ENCODE measurements at places on chromosomes 2 and 18.
A peak's percentile ranks its signal among the peaks of the same experiment; 100 is the strongest.

DNA sequence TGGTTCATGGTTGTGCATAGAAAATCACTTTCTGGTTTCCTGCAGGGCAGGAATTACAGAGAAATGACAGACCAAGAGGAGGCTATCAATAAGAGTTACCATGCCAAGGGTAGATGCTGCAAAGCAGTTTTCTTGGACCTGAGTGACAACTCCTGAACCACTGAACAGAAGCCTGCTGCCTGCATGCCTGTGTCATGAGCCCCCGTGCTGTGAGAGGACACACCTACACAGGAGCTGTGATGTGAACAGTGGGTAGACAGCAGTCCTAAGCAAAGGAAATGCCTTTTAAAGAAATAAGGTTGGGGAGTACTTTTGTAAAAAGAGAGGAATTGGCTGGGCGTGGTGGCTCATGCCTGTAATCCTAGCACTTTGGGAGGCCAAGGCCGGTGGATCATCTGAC is 54.2 kb upstream of the CREB1 start:
- DNase-seq, result peak; percentile 29

DNA sequence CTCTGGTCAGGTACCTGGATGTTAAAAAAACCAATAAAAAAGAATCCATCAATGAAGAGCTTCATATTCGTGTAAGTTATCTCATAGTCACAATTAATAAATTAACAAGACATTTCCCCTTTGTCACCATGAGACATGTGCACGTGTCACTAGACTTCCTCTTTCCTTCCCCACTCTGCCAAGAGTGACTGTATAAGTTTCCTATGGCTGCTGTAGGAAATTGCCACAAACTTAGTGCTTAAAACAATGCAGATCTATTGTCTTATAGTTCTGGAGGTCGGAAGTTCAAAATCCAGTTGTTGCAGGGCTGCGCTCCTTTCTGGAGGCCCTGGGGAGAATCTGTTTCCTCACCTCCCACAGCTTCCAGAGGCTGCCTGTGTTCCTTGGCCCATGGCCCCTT is 35.8 kb downstream of the SLC9A4 start:
- no peak for DNase-seq

GRCh38 chr2:131015764-131016163 is 77.5 kb downstream of the FAM168B start:
- no peak for DNase-seq

DNA sequence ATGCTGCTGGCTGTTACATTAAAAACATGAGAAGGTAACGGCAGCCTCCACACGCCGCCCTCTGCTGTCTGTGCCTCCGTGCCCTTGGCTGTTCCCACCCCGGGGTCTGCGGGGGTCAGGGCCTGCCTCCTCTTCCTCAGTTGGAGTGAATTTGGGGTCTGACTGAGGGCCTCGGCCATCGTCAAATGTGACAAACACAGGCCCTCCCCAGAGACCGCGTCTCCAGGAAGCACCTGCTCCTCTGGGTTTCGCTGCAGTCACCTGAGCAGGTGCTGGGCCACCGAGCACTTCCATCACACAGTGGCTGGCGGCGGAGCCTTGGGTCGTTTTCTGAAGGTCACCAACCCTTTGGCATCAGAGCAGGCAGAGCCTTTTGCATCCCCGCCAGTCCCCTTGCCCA is 70.9 kb downstream of the NFATC1 start:
- no peak for DNase-seq

DNA sequence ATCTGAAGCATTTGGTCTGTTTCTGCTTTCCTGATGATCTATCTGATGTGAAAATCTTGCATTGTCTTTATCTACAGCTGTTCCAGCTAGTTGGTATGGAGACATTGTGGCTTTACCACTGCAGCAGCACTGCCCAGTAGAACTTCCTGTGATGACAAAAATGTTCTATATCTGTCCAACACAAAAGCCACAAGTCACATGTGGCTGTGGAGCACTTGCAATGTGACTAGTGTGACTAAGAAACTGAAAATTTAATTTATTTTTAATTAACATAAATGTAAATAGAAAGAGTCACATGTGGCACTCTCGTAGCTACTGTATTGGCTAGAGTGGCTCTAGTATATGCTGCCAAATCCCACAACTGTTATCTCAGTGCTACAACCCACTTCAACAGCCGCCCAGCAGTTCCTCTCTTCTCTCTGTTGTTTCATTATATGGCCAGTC is 425.7 kb downstream of the SETBP1 start:
- DNase-seq, result no peak

GRCh38 chr2:205763708-205764211 is 81.5 kb downstream of the NRP2 start:
- DNase-seq, result no peak

GRCh38 chr18:78548261-78549058 is 431.2 kb upstream of the SALL3 start:
- no peak for DNase-seq

- DNase-seq, result no peak
These were observed 123.1 kb downstream of the LPIN1 start for GRCh38 chr2:11869391-11869991.

- no peak for DNase-seq
These were observed 566.8 kb downstream of the EPHA4 start for GRCh38 chr2:221005338-221005737.

DNA sequence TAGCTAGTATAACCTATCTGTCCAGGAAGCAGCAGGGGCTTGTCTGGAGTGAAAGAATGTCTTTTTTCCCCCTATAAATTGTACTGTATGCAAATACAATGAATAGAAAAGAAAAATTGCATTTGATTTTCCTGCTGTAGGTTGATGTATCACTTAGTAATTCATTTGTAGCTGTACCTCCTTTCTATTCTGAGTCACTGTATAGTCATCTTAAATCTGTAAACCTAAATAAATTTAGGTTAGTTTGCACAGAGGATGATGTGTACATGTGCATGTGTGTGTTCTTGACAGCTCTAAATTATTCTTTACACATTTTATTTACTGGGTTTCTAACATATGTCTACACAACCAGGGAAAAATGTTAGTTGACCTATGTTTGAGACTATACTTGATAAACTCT is 478.7 kb upstream of the CNTNAP5 start:
- DNase-seq, result no peak

DNA sequence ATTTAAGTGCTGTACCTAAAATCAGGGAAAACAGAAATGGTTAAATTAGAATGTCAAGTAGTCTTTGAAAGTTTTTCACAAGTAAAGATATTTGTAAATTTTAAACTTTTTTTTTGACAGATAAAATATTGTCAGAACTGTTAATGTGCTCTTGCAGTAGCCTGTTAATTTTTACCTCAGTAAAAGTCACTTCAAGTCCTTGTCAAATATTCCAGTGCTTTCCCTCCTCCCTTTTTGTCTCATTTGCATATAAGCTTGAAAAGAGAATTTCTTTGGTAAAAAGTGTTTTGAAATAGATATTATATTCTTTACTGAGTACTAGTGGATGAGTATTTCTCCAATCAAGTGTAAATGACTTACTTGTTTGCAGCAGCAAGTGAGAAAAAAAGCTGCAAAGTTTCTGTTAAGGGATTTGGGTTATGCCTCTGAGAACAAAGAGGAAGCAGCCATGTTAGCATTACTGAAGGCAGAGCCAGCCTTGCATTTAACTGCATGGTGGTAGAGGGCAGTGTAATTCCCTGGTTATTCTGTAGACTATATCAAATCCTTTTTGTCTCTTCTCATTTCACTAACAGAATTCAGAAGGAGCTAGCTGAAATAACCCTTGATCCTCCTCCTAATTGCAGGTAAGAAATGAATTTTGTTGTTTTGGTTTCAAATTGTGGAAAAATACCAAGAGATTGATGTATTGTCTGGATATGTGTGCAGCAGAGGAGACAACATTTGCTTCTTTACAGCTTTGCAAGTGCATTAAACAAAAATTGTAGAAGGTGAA is 3.2 kb downstream of the UBE2E3 start:
- peak; percentile 33 for DNase-seq

- no peak for DNase-seq
These were observed 36.8 kb downstream of the MOGAT1 start for GRCh38 chr2:222708274-222708710.

DNA sequence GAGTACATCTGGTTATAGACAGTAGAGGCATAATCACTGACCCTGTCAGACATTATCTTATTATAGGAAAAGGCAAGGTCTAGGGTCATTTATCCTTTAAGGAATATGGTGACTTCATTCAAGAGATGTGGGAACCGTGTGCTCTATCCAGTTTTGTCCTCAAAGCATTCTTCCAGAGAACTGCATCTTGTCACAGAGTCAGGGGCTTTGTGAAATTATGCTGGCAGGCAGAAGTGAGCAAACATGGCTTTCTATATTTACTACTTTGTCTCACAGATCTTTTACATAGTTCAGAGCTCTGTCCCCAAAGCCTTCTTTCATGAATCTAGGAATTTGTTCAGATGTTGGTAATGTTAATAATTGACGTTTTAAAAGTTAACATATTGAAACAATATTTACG is 177.4 kb downstream of the ASXL3 start:
- no peak for DNase-seq

DNA sequence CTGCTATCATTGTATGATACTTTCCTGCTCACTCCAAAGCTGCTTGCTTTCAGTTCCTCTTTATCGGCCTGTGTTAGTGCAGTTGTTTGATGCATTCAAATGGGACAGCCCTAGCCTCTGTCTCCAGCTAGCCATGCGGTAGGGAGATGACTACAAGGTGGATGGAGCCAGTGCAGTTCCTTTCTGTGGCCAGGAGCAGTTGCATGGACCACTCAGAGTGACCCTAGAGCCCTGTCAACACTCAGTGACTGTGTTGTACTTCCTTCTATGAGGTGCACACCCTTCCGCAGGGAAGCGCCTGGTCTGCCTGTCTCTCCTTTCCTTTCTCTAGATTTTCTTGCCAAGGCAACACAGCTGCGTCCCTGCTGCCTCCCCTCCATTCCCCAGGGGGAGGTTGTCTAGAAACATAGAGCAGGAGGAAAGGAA is 33.8 kb downstream of the KCNS3 start:
- DNase-seq, result no peak

GRCh38 chr2:71901466-71901865 is 246.2 kb downstream of the CYP26B1 start:
- no peak for DNase-seq

GRCh38 chr2:120820263-120820952 is 84.7 kb downstream of the GLI2 start:
- no peak for DNase-seq

DNA sequence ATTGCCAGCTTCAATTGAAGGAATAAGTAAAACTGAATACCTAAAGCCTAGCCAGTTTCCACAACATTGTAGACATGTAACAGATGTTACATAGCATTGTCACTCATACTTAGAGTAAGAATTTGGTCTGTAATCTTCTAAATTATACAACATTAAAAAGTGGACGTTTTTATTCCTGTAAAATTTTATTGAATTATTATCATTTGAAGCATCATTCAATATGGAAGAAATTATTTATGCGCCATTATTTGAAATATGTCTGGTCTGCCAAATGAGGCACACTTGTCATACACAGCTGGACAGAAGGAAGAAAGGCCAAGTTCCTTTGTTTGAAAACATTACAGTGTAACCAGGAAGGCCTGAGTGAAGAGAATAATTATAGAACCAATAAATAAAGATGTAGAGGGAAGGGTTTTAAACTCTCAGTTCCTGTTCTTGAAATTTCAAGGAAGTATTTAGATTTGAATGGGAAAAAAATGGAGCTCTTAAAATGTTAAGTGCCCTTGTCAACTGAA is 575.5 kb downstream of the LRRTM4 start:
- no peak for DNase-seq

- no peak for DNase-seq
These were observed 948.5 kb downstream of the SLC4A3 start for GRCh38 chr2:220575963-220576362.

GRCh38 chr2:227772197-227772661 is 26.5 kb downstream of the SCYGR8 start:
- no peak for DNase-seq

DNA sequence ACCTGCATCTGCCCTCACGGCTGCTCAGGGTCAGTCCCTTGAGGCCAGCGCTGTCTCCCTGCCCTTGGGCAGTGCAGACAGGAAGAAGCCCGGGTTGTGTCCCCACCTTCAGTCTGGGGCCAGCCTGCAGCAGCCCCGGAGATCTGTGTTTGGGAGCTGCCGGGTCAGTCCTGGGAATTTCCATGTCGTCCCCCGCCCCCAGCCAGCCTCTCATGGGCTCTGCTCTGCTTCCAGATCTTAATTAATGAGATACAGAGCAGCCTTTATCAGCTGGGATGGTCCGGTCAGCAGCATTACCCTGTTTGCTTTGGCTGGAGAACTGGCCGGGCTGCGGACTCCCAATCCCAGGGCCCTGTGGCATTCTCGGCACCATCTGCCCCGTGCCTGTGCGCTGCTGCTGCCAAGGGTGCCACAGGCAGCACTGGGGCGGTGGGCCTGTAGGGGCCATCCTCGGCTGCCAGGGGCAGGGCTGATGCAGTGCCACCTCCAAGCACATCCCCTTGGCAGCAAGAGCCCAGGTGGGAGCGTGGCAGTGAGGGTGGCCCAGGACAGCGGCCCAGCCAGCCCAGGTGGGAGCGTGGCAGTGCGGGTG is 2.4 kb downstream of the BOK start:
- DNase-seq, result no peak

DNA sequence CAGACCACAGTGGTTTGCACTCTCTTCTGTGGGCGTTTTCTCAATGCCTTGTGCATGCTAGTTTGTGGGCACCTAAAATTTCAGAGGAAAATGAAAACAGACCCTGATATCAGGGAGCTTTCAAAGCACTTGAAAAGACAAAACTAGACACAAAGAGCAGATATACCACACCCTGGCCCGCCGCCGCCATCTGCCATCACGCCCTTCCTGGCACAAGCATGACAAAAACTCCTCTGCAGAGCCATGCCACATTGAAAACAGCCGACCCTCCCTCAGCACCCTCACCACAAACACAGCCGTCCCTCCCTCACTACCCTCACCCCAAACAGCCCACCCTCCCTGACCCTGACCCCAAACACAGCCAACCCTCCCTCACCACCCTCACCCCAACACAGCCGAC is 84.8 kb upstream of the RAB6C start:
- DNase-seq, result no peak

GRCh38 chr18:27585602-27586173 is 400.6 kb upstream of the CHST9 start:
- no peak for DNase-seq

DNA sequence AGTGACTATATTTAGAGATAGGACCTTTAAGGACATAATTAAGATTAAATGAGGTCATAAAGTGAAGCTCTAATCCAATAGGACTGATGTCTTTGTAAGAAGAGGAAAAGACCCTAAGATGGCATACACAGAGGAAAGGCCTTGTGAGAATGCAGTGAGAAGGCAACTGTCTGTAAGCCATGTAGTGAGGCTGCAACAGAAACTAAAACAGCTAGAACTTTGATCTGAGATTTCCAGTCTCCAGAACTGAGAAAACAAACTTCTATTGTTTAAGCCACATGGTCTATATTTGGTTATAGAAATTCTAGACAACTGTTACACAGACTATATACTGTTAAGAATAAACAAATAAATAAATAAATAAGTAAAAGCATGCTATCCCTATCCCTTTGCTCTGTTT is 276.8 kb downstream of the CNTNAP5 start:
- no peak for DNase-seq

- DNase-seq, result no peak
These were observed 109.6 kb upstream of the UNC80 start for GRCh38 chr2:209662021-209662420.

DNA sequence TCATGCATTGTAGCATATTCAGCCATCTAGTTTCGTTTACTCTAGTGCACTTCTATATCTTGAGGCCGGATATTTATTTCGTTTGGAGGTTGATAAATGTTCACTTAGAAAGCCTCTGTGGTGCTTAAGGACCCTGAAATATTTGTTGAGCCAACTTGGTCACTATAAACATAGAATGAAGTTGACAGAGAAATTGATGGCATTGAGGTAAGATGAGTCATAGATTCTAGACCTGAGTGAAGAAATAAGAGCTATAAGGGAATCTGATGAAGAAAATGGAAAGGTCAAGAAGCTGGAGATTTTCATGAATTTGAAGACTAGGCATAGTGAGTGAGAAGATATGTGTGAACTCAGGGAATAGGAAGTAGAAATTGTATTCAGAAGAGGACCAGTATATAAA is 35.9 kb downstream of the EPC2 start:
- DNase-seq, result peak; percentile 35
